SHP77 (cell line): ENCODE measurements at places on chromosomes 12 and 14.

- DNase-seq, result no peak
Measured at GRCh38 chr12:12088147-12088546, 17.4 kb downstream of the BCL2L14 start.

DNA sequence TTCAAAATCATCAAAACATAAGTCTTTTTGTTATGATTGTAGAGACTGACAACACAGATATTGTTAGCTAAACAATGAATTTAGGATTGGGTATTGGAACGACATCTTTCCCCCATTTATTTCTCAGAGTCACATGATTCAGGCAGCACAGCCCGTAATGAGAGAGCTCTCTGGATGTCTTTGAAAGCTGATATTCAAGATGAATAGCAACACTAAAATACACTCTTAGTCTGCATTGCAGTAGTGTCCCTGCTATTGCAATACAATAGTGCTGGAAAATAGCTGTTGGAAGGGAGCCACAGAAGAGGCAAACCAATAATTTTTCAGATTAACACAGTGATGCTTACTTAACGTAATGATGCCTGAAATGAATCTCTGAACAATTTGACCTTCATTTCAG, 9.9 kb downstream of the GTSF1 start:
- no peak for DNase-seq

- no peak for DNase-seq
Measured at GRCh38 chr14:39568809-39569538, 136.7 kb upstream of the FBXO33 start.

DNA sequence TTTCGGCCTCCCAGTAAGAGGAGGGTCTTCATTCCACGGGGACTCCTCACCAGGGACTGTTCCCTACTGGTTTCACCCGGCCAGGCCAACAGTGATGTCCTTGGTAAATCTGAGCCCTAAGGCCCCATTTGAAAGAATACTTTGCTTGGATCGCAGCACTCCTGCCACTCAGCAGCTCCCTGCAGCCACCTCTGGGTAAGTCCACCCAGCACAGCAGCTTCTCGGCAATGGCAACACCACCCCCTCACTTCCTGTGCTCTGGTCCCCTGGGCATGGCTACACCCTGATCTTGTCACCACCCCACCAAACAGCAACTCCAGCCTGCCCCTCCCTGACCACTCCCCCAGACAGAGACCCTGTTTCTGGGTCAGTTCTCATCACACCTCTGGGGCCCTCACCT, 100.3 kb downstream of the SETD3 start:
- no peak for DNase-seq

- DNase-seq, result no peak
Measured at GRCh38 chr12:123761841-123762714, at the start of gene DNAH10. TSS of gene DNAH10 (plus strand) at chr12:123762301. CDS start at chr12:123762337, 36 bp downstream.

DNA sequence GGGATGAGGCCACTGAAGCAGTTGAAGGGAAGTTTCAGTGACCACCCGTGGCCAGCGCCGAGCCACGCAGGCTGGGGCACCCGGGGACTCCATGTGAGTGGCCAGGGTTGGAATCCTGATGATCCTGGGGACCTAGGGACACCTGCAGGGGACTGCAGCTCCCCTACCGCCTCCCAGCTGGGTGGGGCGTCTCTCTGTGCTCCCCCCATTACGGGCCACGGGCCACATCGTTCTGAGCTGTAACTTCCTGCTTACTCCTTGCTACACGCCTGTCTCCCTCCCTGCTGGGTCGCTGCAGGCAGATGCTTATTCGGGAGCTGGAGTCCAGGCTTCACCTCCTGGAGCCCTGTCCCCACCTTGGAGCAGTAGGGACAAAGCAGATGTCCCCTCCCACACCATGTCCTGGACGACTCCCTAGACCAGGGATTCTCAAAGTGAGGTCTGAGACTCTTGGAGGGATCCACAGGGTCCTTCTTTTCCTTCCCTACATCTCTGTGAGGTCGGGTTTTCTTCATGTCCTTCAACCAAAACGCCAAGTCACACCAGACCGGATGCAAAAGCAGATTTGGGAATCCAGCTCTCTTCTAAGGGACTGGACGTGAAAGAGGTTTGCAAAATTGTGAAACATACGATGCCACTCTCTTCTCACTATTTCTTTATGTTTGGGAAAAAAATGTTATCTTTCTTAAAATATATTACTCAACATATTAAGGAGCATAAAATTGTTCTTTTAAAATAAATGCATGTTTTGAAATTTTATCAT, 85.9 kb upstream of the NCOR2 start:
- no peak for DNase-seq

- DNase-seq, result no peak
Measured at GRCh38 chr12:14532152-14532551, 35.5 kb downstream of the PLBD1 start.

GRCh38 chr14:26598081-26598671, 343 bp upstream of the NOVA1 start:
- DNase-seq, result peak; percentile 96

DNA sequence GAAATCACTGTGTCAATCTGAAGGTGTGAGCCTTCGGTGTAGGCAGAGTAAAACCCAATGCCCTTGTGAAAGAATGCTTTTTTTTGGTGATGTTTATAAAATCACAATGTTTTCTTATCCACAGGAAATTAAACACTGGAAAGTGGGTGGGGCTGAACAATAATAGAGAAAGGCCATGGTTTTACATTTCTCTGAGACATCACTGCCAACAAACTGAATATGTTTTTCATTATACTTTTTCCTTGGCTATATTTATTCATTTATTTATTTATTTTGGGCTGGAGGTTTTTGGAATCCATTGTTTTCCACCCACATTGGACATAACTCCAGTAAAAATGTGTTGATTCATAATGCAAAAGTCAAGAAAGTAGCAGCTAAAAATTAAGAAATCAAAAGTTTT, 16.9 kb downstream of the LRRK2 start:
- no peak for DNase-seq

GRCh38 chr12:85574291-85574690, 261.9 kb downstream of the RASSF9 start:
- no peak for DNase-seq

GRCh38 chr12:14927267-14927666, 11.1 kb downstream of the ERP27 start:
- DNase-seq, result no peak

DNA sequence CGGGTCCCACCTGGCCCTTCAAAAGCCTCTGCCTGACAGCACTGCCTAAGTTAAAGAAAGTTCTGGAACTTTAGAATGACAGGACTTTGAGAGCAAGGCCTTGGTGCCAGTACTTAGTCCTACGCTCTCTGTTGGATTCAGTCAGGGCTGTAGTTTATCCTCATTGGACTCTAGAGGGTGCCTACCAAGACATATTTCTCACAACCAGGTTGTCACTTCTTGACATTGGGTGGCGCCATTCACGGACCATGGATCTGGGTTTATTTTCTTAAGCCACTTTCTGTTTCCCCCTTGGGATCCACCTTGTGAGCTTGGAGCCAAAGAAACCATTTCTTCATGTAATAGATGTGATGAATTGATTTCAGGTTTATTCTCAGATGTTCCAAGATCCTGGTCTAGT, 787.0 kb upstream of the TBX3 start:
- DNase-seq, result no peak

DNA sequence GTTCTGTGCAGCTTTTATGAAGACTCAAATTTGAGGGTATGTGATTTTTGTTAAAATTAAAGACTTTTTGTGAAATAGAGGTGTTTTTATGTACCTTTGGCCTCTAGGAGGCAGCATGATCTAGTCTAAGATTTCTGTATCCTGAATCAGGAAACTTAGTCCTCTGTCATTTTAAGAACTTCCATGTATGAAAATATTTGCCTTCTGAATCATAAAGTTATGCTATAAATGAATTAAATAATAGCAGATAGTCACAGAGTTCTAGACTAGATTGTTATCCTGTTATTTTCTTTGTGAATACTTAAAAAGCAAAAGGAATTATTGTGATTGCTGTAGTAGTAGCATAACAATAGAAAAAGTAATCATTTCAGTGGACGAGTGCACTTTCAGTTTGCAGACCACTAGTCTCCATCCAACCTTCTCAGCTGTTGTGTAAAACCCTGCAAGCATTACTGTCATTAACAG, 56.3 kb downstream of the FGD4 start:
- DNase-seq, result peak; percentile 53

- no peak for DNase-seq
Measured at GRCh38 chr12:4112290-4112689, 161.3 kb upstream of the CCND2 start.

DNA sequence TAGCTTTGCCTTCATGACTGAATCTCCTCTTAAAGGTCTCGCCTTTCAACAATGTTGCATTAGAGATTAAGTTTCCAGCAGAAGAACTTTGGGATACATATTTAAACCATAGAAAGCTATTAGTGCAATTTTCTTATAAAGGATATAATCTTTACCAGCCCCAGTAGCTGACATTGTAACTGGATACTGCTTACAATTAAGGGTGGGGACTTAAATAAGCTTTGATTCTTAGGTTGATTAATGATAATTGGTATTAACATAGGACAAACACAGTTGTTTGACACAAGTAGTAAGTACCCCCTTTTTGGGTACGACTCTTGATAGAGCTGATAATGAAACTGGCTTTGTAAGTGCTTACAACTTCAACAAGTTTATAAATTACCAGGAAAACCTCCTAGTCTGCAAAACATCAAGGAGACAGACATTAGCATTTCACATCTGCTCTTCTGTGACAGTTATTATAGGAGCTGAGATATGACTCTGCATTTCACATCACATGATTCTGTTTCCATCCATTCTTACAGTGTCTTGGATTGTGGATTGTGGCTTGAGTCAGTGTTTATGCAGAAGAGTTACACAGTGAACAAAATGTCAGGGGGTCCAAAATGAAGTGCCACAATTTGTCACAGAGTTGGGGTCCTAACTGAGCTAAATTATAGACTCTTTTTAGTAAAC, 249.1 kb upstream of the E2F7 start:
- DNase-seq, result no peak

DNA sequence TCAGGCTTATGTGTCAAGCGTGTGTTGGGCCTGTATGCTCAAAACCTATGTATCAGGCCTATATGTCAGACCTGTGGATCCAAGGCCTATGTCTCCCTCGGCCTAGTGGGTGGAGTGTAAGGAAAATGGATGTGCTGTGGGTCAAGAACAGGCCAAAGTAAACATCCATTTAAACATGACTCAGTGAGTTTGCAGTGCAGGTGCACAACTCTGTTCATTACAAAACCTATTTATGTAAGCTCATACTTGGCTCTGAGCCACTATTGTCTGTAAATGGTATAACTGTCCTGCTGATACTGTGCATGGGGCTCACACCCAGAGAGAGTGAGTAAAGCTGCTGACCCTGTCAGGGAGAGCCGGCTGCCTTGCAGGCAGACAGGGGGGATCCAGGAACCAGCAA, 249.7 kb upstream of the AVPR1A start:
- peak; percentile 77 for DNase-seq

DNA sequence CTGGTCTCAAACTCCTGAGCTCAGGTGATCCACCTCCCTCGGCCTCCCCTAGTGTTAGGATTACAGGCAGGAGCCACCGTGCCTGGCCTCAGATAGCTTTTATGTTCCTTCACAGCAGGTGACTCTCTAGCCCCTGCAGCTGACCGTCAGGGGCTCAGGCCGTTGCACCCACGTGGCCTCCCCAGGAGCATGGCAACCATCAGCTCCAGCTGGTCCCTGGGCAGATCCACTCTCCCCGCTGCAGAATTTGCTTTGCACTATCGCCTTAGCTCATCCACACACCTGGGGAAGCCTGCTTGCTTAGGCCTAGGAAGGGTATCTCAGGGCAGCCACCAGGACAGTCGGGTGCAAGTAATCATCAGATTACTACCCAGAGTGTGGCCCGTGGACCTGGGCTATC, 62.6 kb downstream of the TSPAN9 start:
- no peak for DNase-seq

- DNase-seq, result no peak
Measured at GRCh38 chr12:39040275-39040674, 134.9 kb upstream of the CPNE8 start.

DNA sequence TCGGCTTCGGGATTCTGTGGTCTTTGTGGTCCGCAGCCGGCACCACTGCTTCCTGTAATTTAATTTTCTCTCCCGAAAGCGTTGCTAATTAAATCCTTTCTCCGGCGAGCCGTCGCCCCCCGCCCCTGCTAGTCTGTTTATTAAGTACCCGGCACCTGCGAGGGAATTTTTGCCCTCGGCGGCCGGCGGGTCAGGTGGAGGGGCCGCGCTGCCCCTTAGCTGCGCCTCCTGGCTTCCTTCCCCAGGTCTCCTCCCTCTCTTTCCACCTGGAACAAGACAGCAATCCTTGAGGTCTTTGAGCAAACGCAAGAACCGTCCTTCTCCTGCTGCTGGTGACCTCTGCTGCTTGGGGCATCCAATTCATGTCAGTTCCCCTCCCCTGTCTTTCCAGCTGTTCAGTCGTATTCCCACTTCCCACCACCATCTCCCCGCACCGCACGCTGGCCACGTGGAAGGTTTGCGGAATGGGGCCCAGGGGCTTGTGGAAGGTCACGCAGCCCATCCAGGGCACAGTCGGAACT, 16.2 kb downstream of the ZDHHC22 start:
- DNase-seq, result no peak

DNA sequence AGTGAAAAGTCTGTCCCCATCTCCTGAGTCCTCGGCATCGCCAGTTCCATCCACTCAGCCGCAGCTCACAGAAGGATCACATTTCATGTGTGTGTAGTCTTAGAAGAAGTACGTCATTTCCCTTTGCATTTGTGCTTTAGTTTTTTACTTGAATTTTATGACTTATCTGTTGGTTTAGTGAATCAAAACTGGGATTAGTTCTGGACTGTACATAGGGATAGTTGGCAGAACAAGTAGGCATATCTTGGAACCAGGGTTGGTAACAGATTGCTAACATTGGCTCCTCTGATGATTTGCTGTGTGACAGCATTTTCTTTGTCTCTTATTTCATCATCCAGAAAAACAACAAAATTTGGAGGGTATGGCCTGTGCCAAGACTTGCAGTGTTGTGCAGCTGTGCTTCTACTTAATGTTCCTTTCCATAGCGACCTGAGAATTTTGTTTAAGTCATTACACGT, 69.6 kb upstream of the AEBP2 start:
- DNase-seq, result no peak

- DNase-seq, result peak; percentile 62
Measured at GRCh38 chr12:114006482-114007425, 40.6 kb upstream of the RBM19 start.

GRCh38 chr14:77124345-77125280, 17.0 kb downstream of the ZDHHC22 start:
- no peak for DNase-seq

- DNase-seq, result peak; percentile 59
Measured at GRCh38 chr14:23009939-23010726, at the start of gene C14orf93. TSS of gene C14orf93 (minus strand) at chr14:23010143. CDS start at chr14:22999023, 11,120 bp downstream.

- no peak for DNase-seq
Measured at GRCh38 chr12:120093336-120093591, 23.3 kb downstream of the RAB35 start.

- no peak for DNase-seq
Measured at GRCh38 chr14:95531473-95531872, 3.4 kb upstream of the GLRX5 start.
